Cardiac septum (tissue), 1 donor: ENCODE measurements at places on chromosomes 11 and 22.

DNA sequence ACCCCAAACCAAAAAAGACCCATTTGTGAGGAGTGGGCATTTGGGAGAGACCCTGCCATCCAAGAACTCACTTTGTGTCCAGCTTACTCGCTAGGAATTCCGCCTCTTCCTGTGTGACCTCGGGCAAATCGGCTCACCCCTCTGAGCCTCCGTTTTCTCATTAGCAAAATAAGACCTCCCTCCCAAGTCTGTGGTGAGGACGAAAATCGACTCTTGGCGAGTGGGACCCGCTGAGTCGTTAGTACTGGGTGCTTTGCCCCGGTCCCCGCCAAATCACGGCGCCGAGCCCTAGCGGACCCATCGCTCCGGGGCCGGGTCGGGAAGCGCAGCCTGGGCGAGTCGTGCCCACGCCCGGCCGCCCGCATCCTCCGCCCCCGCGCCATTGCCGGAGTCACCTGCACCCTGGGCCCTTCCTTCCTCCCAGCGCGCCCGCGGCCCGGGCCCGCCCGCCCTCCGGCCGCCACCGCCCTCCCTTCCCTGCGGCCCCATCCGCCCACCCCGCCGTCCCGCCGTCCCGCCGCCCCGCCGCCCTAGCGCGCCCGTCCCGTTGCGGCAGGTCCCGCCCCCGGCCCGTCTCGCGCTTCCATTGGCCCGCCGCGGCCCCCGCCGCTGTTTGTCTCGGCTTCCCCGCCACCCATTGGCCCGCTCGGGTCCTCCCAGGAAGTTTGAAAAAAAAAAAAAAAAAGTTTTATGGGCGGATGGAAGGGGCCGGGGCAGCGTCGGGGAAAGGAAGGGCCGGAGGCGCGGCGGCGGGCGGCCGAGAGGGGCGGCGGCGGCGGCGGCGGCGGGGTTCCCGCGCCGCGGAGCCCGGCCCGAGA, 48.9 kb downstream of the TRIOBP start:
- peak; percentile 96 for DNase-seq

DNA sequence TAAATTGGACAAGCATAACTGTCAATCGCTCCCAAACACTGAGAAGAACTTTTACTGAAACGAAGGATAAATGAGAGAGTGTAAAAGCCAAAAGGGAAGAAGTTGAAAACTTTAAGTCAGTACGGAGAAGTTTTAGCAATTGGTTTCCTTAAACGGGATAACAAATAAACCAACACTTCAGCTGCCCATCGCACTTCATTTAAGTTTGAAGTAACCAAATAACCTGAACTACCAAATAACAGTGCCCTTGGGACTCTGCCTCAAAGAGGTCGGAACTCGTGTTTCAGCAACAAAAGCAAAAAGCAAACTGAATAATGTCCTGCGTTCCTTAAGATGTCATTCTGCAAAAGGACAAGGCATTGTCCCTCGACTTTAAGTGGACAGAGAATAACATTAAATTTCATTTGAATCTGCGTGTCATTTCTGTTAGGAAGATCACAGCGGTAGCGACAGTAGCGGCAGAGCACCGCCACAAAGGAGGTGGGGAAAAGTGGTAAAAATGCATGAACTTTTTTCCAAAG, 127.0 kb upstream of the C11orf58 start:
- no peak for DNase-seq

DNA sequence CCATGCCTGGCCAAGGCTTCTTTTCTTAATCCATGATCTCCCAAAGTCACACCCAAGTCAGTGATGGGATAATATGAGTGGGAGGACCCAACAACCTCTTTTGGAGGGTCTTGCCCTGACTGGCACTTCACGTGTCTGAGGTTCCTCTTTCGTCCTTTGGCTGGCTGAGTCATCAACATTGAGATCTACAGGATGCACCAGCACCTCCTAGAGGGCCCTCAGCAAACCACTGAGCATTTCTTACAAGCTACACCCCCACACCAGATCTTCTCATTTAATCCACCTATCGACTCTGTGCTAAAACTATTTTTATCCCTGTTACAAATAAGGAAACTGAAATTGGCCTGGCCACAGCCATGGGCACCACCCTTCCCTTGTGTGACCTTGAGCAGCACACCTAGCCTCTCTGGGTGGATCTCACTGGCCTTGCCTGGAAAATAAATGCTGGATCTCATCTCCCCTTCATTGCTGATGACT, 63.4 kb downstream of the FLI1 start:
- DNase-seq: no peak

GRCh38 chr11:45786272-45786671, 18.7 kb upstream of the SLC35C1 start:
- no peak for DNase-seq

GRCh38 chr22:29231971-29232959, 26.6 kb downstream of the EMID1 start:
- no peak for DNase-seq

DNA sequence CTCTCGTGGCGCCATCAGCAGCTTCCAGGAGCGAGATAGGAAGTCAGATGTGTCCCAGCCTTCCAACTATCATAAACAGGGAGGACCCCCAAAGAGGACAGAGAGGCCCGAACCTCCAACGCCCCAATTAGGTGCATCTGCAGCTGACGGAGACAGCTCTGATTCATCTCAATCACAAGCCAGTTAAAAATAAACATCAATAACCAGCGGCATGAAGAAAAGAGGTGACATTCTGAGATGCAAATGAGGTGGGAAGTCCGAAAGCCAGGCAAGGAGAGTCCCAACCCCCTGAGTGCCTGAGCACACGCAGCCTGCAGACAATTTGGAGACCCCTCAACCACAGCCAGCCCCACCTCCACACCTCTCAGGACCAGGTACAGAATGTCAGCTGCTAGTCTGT, 28.1 kb upstream of the IGSF9B start:
- no peak for DNase-seq

DNA sequence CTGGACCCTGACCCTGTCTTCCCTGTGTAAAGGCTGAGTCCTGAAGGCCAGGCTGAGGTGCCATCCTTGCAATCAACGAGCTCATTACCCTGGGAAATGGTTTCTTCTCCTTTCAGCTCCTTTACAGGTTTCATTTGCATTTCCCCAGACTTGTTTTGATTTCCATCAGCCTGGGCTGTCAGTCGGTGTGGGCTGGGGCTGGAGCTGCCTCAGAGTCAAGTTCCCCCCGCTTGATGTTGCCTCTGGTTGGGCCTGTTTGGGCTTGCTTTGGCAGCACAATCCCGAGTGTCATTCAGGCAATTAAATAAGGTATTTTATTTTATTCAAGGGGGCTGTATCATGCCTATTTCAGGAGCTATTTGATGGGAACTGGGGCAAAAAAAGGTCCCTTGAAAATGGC, 424.9 kb downstream of the INSC start:
- DNase-seq: peak; percentile 76

GRCh38 chr11:3947061-3947460, 91.6 kb downstream of the STIM1 start:
- DNase-seq: no peak

DNA sequence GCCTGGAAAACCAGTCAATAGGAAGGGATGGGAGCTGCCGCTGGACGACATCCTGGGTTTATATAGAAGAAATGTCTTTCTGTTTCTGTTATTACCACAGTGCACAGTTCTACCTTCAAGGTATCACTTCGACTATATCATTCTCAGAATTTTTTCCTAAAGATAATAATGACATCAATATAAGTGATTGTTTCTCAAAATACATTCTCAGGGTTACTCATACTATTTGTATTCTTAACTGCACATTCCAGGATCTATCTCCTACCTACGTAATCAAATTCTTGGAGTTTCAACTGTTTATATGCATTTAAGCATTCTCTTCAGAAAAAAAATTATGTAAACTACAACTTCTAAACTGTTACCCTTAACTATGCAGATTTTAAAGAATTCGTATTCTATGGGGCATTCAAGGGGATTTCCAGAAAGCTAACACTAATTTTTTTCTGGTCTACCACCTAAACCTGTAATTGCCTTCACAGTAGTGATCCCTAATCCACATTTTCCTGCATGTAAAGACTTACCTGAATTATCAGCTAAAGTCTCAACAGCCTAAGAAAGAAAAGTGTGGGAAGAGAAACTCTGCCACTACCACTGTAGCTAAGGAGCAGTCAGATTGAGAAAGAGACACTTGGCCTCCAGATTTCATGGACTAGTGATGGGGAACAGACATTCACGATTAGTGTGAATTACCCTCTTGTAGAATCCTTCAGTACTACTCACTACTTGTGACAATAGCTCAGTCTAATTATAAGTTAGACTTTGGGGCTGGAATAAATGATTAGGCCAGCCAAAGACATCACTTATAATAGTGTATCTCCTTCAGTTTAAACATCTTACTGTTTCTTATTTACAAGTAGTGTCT, at the start of gene OR51B5:
TSS of gene OR51B5 (minus strand) at position 51 of the 862 bp plus-strand sequence. CDS start at position 51, 0 bp downstream.
- no peak for DNase-seq

DNA sequence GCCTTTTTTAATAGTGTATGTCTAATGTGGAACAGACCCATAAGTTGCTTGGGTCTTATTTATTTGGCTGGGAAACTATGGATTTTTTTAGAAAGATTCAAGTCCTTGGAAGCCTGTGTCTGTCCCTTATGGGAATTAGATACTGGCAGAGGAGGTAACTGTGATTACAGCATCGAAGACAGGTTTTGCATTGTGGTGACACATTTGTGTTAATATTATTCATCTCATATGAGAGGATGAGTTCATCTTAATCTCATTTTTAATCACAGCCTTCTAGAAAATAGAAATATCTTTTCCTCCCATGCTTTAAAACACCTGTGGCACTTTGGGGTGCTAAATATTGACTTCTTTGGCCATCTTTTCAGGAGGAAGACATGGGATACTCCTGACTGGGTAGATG, 9.2 kb downstream of the TAB1 start:
- DNase-seq: no peak

DNA sequence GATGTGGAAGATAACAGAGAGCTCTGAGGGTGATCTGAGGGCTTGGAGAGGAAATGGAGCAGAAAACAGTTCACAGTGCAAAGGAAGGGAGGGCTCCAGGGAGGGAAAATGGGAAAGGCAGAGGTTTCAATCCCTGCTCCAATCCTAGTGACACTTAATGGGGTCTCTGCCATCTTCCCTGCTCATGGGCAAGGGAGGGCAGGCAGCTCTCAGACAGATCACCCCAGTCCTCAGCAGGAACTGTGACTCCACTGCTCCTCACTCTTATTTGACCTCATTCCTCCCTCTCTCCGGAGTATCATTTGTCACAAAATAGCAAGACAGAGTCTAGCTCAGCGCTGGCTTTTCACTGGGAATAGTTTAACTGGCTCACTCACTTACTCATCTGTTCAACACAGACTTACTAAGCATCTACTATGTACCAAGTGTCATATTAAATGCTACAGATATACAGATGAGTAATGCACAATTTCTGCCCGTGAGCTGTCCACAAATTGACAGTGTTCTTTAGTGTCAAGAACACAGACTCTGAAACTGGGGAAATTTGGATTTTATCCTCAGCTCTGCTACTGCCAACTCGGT, 817.4 kb downstream of the OPCML start:
- DNase-seq: no peak
